ENCODE measurements at places on chromosomes 5 and 9.

DNA sequence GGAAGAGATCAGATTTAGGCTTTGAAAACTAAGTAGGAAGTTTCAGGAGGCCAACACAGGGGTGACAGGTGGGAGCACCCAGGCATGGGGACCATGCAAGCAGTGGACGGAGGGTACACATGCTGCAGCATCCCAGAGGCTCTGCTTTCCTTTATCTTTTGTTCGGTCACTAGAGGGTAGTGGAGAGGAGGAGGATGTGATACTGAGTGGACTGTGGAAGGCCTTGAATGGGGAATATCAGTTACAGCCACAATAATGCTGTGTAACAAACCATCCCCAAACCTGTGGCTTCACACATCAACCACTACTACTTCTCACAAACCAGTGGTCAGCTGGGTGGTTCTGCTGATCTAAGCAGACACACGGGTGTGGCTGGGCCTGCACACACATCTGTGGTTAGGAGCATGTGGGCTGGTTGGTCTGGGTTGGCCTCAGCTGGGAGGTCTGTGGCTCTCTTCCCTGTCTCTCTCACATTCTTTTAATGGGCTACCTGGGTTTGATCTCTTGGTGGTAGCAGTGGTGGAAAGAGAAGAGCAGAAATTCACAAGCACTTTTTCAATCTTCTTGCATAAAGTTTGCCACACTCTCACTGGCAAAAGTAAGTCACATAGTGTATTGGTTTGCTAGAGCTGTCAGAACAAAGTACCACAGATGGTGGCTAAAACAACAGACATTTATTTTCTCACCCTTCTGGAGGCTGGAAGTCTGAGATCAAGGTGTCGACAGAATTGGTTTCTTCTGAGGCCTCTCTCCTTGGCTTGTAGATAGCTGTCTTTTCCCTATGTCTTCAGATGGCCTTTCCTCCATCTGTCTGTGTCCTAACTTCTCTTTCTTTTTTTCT lies 238.7 kb downstream of the AGTPBP1 start:
- DNase-seq, result no peak

DNA sequence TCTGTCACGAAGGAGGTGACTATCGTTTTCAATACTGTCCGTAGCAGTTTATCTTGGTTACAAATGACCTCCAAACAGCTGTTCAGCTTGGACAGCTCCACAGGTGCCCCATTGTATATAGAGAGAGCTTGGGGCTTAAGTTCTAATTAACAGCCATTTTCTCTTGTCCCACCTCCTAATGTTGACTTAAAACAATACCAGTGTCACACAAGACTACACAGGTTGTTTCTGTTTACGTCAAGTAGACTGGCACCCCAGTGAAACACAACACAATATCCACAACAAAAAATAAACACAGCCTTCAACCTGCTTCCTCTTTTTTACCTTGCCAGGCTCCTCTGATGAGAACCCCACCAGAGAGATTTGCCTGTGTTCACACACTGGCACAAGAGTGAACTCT lies 39.8 kb upstream of the TLE1 start:
- DNase-seq, result no peak

- DNase-seq, result no peak
Observed at GRCh38 chr9:109316207-109316640, 4.6 kb downstream of the EPB41L4B start.

DNA sequence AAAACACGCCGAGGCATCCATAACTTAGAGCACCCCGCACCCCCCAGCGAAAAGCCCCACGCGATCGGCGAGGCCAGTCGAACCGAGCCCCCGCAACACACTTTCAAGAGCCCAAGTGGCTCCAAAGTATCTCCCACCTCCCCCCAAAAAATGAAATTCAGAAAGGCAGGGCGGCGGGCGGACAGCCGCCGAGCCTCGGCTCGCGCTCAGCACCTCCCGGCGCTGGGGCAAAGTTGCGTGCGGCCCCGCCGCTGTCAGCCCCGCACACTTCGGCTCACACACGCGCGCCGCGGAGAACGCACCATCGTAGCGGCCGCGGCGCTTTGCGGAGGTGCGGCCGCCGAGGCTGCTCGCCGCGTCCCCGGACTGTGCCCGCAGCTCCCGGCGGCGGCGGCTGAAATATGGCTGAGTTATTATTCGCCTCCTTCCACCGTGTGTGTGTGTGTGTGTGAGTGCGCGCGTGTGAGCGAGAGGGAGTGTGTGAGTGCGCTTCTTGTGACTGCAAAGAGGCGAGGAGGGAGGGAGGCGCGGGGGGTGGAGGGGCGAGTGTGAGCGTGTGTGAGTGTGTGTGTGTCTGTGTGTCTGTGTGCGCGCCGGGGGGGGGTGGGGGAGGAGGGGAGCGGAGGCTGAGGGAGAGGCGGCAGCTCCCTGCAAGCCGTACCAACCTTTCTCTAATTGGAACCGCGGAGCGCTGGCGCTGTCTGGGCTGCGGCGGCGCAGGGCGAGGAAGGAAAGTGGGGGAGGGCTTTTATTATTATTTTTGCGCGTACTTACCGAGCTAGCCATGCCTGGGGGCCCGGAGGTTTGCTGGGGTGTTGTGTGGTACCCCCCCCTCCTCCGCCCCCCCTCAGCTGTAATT lies 599 bp downstream of the MLLT3 start:
- peak; percentile 43 for DNase-seq

DNA sequence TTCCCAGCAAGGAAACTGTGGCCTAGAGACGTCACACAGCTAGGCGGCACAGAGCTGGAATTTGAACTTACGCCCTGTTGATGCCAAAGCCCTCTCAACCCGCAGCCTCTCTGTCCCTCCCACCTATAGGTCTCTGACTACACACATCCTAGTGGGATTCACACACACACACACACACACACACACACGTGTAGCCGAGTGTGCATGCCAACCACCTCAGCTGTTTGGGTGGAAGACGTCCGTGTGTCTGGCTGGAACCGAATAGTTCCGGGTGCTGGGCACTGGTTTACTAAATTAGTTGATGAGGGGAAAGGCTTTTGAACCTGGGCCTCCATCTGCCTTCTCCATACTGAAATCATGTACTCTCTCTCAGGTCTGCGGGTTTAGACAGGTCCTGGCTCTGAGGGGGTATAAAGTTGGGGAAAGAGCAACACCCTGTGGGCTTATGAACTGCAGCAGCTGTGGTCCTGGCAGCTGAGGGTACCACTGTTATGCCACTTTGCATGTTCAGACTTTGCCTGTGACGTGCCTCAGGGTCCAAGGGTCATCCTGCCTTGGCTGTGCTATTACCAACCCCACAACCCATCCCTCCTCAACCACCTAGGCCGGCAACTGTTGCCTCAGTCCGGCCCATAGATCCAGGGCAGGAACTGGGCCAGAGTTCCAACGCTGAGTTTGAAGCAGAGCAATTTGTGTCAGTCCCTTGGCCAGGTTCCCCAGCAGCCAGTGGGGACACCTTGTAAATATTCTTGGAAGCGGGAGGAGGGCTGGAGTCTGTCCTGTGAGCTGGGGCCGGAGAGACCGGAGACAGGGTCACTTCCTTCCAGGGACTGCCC lies 50.5 kb downstream of the PSD2 start:
- DNase-seq, result no peak

Data from stimulated activated CD8-positive, alpha-beta memory T cell treated with anti-CD3 and anti-CD28 coated beads, Interleukin-15, amount 100 ng/mL, for 48 hours (primary cell).